Stimulated activated CD4-positive, alpha-beta T cell treated with anti-CD3 and anti-CD28 coated beads, Interleukin-4, amount 100 ng/mL, for 48 hours (primary cell): ENCODE measurements at places on chromosomes 6 and 20.

- DNase-seq, result no peak
These were observed 84.5 kb downstream of the PLEKHG1 start for GRCh38 chr6:150684161-150684560.

- no peak for DNase-seq
These were observed 71.8 kb downstream of the CDS2 start for GRCh38 chr20:5198651-5198924.

- no peak for DNase-seq
These were observed 159.5 kb downstream of the SOD2 start for GRCh38 chr6:159533568-159533967.

- DNase-seq, result no peak
These were observed 63.0 kb downstream of the EZR start for GRCh38 chr6:158756126-158756525.

- no peak for DNase-seq
These were observed 42.4 kb upstream of the ADGRF4 start for GRCh38 chr6:47655719-47656595.

DNA sequence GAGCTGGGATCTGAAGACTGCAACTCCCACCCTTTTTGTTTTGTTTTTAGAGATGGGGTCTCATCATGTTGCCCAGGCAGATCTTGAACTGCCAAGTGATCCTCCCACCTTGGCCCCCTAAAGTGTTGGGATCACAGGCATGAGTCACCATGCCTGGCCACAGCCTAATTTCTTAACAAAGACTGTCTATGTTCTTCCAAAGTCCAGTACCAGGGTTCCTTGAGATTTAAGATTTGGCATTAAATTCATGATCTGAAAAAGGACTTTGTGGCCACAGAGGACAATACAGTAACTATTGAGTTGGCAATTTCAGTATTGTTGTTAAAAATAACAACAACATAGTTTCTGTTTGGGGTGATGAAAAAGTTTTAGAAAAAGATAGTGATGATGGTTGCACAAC lies 28.7 kb upstream of the BEND3 start:
- no peak for DNase-seq

GRCh38 chr20:15318682-15319081 lies 981.3 kb upstream of the FLRT3 start:
- no peak for DNase-seq
